Parietal lobe (tissue), 2 donors: ENCODE measurements at places on chromosomes 2 and 18. TPM values are rescaled to one million over a fixed set of nuclear protein-coding genes. Genes with fewer than 3 reads are reported as not detected.

RBFA gene
- total RNA-seq: 100 TPM

LRRC30 gene
- not detected for total RNA-seq

TSN gene
- 61.0 TPM for total RNA-seq

GCG gene
- not detected for total RNA-seq

SERPINB13 gene
- total RNA-seq: not detected

TTN gene
- total RNA-seq: 6.3 TPM

PLGLB1 gene
- 44.1 TPM for total RNA-seq

C1QL2 gene
- total RNA-seq: 1.6 TPM

NEUROD1 gene
- total RNA-seq: 4.7 TPM

CCDC178 gene
- 0.31 TPM for total RNA-seq

ABCG8 gene
- total RNA-seq: 0.31 TPM

CAVIN2 gene
- 2.2 TPM for total RNA-seq

SERPINE2 gene
- 48.8 TPM for total RNA-seq

NGEF gene
- total RNA-seq: 33.5 TPM

SLC19A3 gene
- 3.1 TPM for total RNA-seq

RNF152 gene
- total RNA-seq: 82.9 TPM

ACADL gene
- 11.0 TPM for total RNA-seq

RRM2 gene
- total RNA-seq: 11.3 TPM

AQP12A gene
- total RNA-seq: not detected

DUSP2 gene
- total RNA-seq: 4.4 TPM

ZAP70 gene
- total RNA-seq: 1.9 TPM

CHRNG gene
- not detected for total RNA-seq

SERPINB12 gene
- not detected for total RNA-seq

C2orf80 gene
- 21.0 TPM for total RNA-seq
